Right atrium auricular region (tissue), 2 donors: ENCODE measurements at places on chromosomes 5 and 9. TPM values are rescaled to one million over a fixed set of nuclear protein-coding genes. Genes with fewer than 3 reads are reported as not detected.

DNA sequence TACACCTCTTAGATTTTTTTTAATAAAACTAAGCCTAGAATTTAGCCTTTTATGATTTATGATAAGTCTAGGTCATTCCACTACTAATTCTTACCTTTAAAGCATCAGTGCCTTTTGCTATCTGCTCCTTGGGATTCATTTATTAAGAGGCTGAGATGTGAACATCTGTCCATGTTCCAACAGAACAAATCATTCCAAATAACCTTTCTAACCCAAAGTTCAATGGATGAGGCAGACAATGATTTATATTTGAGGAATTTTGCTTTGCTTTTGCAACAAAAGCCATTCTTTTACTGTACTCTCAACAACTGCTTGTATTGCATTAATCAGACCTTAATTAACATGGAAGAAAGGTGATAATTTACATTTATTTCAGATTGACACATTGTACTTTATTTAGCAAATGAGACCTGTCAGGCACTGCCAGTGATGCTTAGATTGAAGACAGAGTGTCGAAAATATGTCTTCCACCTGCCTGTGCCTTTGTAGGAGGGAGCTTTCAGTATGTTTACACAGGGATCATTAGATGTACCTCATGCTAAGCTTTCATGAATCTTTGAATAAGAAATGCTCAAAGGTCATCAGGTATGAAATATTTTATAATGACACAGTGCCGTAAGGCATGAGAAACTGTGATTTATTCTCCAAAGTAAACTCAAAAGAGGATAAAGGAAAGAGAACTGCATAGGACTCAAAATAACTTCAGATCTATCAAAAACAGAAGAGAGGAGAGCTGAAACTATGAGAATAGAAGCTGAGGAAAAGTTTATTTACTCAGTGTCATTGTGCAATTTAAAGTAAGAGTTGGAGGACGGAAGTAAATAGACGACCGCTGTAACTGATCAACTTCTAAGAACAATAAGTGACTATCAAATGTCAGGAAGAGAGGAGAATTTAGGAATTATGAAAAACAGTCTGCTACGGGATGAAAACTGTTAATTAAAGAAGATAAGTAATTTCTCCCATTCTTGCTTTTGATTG is 36.7 kb upstream of the IZUMO3 start:
- H3K36me3 ChIP-seq: no peaks in the 10 kb centered on the region
- H3K4me3 ChIP-seq: no peak overlapping the region
- H3K4me1 ChIP-seq: no peaks in the 10 kb centered on the region
- H3K27me3 ChIP-seq: no peaks in the 10 kb centered on the region
- no peak overlapping the region for H3K27ac ChIP-seq
- no peak for DNase-seq

GRCh38 chr5:163910226-163910625 is 404.8 kb downstream of the MAT2B start:
- H3K27me3 ChIP-seq: no peaks in the 10 kb centered on the region
- no peaks in the 10 kb centered on the region for H3K4me1 ChIP-seq
- no peak for DNase-seq
- H3K27ac ChIP-seq: no peak overlapping the region
- no peaks in the 10 kb centered on the region for H3K36me3 ChIP-seq

DNA sequence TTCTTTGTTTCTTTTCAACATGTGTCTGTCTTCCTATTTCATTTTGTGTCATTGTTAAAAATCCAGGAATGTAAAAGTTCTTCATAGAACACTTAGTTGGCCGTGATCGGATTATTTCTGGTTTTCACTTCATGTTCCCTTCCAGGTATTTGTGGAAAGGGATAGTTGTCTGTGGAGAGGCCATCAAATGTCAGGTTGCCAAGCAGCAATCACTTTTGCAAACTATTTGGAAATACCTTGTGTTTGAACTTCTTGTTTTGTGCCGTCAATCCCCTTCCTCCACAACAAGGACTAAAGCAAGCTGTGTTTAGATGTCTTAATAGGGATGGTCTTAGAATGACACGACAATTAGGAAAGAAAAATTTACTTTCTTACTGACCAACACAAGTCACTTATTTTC is 116.9 kb upstream of the MPDZ start:
- no peak for DNase-seq
- no peaks in the 10 kb centered on the region for H3K4me1 ChIP-seq
- no peaks in the 10 kb centered on the region for H3K36me3 ChIP-seq
- no peak overlapping the region for H3K27ac ChIP-seq
- H3K4me3 ChIP-seq: no peak overlapping the region
- H3K27me3 ChIP-seq: no peaks in the 10 kb centered on the region

DNA sequence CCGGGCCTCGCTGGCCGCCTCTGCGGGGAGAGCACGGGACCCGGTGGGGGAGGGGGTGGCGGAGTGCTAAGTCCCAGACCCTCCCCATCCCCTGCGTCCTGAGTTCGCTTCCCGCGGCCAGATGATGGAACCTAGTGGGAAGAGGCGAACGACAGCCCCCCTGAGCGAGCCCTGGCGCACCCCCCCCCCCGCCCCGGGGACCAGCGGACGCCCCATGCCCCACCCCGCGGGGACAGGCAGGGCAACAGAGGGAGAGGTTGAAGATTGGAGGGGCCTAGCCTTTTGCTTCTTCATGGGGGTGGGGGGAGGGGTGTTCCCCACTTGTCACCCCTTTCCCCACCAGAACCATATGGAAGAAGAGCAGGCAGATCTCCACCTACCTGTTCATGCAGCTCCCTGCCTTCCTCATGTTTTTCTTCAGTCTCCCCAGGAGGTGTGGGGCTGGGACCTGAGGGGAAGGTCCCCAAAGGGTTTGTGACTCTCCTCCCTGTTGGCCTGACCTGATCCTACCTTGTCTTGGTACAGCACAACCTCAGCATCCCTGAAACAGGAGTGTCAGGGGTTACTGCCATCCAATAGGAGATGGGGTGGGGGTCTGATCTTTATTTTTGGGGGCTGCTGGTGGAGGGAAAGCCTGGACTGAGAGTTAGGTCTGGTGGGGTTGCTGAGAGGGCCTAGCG is 485 bp downstream of the FAM53C start:
- no peaks in the 10 kb centered on the region for H3K27me3 ChIP-seq
- no peak for DNase-seq
- H3K4me3 ChIP-seq: peak overlapping the region; percentile 95
- peaks cover 23% of the 10 kb centered on the region for H3K36me3 ChIP-seq
- H3K27ac ChIP-seq: peak overlapping the region; percentile 96

PIP5K1B gene
- 44.8 TPM for total RNA-seq

LRRTM2 gene
- not detected for total RNA-seq

CDH9 gene
- total RNA-seq: not detected

- DNase-seq: no peak
- H3K27ac ChIP-seq: peak overlapping the region; percentile 45
- no peaks in the 10 kb centered on the region for H3K4me1 ChIP-seq
- no peak overlapping the region for H3K4me3 ChIP-seq
- H3K36me3 ChIP-seq: peaks cover 9% of the 10 kb centered on the region
Measured at GRCh38 chr5:41795125-41795524, 75.1 kb downstream of the OXCT1 start.

GRCh38 chr5:75566710-75567309 is 44.4 kb upstream of the ANKDD1B start:
- H3K27ac ChIP-seq: no peak overlapping the region
- peaks cover 5% of the 10 kb centered on the region for H3K36me3 ChIP-seq
- peaks cover 37% of the 10 kb centered on the region for H3K4me1 ChIP-seq

GRCh38 chr9:18639911-18640310 is 166.0 kb downstream of the ADAMTSL1 start:
- DNase-seq: no peak
- H3K27me3 ChIP-seq: no peaks in the 10 kb centered on the region
- no peaks in the 10 kb centered on the region for H3K36me3 ChIP-seq
- no peak overlapping the region for H3K4me3 ChIP-seq

TNFSF8 gene
- total RNA-seq: 1.7 TPM

B4GALT7 gene
- total RNA-seq: 21.3 TPM

- no peak for DNase-seq
- no peak overlapping the region for H3K27ac ChIP-seq
- H3K36me3 ChIP-seq: no peaks in the 10 kb centered on the region
- H3K4me1 ChIP-seq: no peaks in the 10 kb centered on the region
Measured at GRCh38 chr5:38317868-38318267, 59.5 kb downstream of the EGFLAM start.

DNA sequence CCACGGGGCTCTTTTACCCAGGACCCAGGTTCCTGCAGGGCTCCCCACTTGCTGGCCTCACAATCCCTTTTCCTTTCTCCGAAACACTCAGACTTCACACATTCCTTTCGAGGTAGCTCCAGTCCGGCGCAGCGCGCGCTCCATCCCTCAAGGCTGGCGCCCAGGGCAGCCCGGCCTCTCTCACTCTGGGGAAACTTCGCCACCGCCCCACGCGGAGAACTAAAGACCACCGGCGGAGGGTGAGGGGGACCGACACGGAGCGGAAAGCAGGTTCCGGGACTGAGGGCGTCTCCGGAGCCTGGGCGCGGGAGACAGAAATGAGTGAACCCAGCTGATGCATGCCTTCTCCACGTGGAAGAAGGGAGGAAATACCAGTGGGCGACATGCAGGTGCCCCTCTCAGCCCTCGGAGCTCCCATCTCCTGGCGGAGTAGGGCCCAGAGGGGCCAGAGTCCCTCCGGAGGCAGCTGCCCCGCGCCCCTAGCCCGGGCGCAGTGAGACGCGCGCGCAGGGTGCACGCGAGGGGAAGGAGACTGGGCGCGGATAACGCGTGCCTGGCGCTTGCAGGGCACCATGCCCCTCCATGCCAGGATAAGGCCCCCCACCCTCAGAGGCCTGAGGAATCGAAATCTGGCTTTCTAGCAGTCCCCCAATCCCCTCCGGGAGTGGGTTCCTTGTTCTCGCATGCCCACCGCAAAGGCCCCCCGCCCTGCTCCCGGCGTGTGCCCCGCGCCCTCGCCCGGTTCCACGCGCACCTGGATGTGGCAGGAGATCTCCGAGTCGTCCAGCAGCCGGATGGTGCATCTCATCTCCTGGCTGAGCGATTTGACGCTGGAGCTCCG is 650 bp downstream of the FRMD3 start:
- H3K27ac ChIP-seq: peak overlapping the region; percentile 84
- peak overlapping the region; percentile 71 for H3K4me3 ChIP-seq
- no peak for DNase-seq
- H3K36me3 ChIP-seq: no peaks in the 10 kb centered on the region
- H3K4me1 ChIP-seq: peaks cover 21% of the 10 kb centered on the region

PCDHB9 gene
- 1.7 TPM for total RNA-seq

GRCh38 chr9:110950041-110950645 is 88.1 kb downstream of the LPAR1 start:
- no peaks in the 10 kb centered on the region for H3K36me3 ChIP-seq
- H3K4me1 ChIP-seq: no peaks in the 10 kb centered on the region
- no peak overlapping the region for H3K4me3 ChIP-seq
- H3K27ac ChIP-seq: no peak overlapping the region
- no peak for DNase-seq
- no peaks in the 10 kb centered on the region for H3K27me3 ChIP-seq

LHFPL2 gene
- 15.9 TPM for total RNA-seq

DNA sequence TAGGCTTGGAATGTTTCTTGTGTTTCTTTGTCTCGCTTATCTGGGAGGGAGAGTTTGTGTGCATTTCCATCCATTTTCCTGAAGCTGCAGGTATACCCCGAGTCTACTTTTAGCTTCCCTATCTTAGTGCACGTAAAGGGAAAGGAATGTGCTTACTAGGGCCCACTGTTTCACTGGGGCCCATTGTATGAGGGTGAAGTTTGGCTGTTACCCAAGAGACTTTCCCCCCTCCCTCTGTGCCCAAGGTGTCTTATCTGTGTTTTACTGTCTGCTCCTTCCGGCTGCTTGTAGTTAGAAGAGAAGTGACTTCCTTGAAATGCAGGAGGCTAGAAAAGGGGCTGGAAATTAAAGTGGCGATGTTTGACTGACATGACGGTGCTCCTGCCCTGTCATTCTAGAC is 12.1 kb upstream of the BTNL3 start:
- no peaks in the 10 kb centered on the region for H3K4me1 ChIP-seq
- no peaks in the 10 kb centered on the region for H3K36me3 ChIP-seq
- H3K27me3 ChIP-seq: no peaks in the 10 kb centered on the region
- no peak overlapping the region for H3K4me3 ChIP-seq
- no peak overlapping the region for H3K27ac ChIP-seq

SPINK5 gene
- total RNA-seq: 2.3 TPM

DNA sequence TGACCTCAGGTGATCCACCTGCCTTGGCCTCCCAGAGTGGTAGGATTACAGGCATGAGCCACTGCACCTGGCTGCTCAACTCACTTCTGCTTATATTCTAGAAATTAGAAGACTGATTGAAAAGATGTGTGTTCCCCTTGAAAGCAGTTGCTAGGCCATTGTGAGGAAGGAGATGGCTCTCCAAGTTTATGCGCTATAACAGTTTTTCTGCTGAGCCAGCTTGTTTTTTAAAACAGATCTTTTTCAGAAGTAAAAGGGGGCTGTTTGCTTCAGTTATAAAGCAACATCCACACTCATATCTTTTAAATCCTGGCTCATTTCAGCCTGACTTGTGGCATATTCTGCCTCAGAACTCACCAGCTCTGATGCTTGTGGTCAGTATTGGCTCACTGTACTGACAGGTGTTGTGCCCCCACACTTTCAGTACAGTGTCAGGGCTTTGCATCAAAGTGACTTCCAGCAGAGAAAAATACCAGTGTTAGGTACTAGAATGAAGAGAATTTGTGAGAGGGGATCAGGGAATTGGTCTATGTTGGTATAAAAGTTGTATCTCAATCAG is 49.4 kb downstream of the NUP214 start:
- no peak overlapping the region for H3K27ac ChIP-seq
- H3K27me3 ChIP-seq: no peaks in the 10 kb centered on the region
- peaks cover 42% of the 10 kb centered on the region for H3K36me3 ChIP-seq
- DNase-seq: no peak

GRCh38 chr5:178527458-178528307 is 62.5 kb downstream of the COL23A1 start:
- peak overlapping the region; percentile 64 for H3K27ac ChIP-seq
- H3K4me1 ChIP-seq: no peaks in the 10 kb centered on the region
- DNase-seq: peak; percentile 71
- no peaks in the 10 kb centered on the region for H3K27me3 ChIP-seq
- no peak overlapping the region for H3K4me3 ChIP-seq

GRCh38 chr9:133122935-133123611 is 2.0 kb upstream of the RALGDS start:
- H3K4me1 ChIP-seq: peaks cover 2% of the 10 kb centered on the region
- H3K36me3 ChIP-seq: no peaks in the 10 kb centered on the region
- H3K27ac ChIP-seq: peak overlapping the region; percentile 86
- H3K4me3 ChIP-seq: no peak overlapping the region

GRCh38 chr9:134153450-134153849 is 10.9 kb downstream of the RNU6ATAC start:
- H3K36me3 ChIP-seq: peaks cover 88% of the 10 kb centered on the region
- no peak for DNase-seq
- no peaks in the 10 kb centered on the region for H3K4me1 ChIP-seq

TAF1L gene
- total RNA-seq: not detected

- DNase-seq: no peak
- H3K27me3 ChIP-seq: no peaks in the 10 kb centered on the region
- no peak overlapping the region for H3K4me3 ChIP-seq
Measured at GRCh38 chr5:11054014-11054413, 293.0 kb upstream of the DAP start.

GRCh38 chr9:121634329-121635261 is 16.8 kb upstream of the DAB2IP start:
- H3K4me3 ChIP-seq: no peak overlapping the region
- H3K27me3 ChIP-seq: no peaks in the 10 kb centered on the region
- no peaks in the 10 kb centered on the region for H3K4me1 ChIP-seq
- no peak for DNase-seq
- H3K36me3 ChIP-seq: no peaks in the 10 kb centered on the region
